ENCODE measurements at places on chromosomes 2 and 18.

DNA sequence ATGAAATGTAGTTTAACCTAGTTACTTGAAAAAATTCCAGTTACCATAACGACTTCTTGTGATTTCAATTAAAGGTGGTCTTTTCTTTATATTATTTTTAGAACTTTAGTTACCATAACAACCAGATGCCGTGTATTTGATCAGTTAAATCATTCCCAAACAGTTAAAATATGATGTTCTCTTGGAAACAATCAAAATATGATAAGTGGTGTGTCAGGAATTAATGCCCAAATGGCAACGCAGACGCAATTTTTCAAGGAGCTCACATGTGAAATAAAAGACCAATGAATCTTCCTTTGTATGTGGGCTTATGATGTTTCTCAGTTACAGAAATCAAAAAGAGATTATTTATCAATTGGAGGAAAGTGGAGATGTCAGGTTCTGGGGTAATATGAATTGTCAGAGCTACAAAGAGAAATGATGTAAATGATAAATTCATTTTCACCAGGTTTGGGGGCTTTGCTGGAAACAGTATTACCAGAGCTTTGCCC is 189.1 kb upstream of the PARD3B start:
- no peak for DNase-seq

DNA sequence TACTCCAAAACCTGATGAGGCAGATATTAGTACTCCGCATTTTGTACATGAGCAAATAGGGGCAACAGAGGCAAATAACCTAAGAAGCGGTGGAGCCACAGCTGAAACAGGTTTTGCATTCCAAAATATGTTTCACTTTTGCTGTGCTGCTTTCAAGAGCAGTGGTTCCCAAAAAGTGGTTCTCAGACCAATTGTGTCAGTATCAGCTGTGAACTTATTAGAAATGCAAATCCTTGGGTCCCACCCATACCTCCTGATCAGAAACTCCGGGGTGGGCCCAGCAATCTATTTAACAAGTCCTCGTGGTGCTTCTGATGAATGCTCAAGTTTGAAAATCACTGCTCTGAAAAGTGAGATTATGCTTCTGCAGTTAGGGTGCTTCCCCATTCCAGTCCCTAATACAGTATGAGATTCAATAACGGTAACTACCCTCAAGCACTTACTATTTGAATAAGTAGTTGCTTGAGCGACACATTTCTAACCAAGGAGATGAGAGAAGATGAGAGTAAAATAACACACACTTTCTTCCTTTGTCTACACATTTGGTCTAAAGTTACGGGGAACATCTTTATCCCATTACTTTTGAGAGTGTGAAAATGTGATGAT is 17.8 kb upstream of the TCF4 start:
- DNase-seq: no peak

DNA sequence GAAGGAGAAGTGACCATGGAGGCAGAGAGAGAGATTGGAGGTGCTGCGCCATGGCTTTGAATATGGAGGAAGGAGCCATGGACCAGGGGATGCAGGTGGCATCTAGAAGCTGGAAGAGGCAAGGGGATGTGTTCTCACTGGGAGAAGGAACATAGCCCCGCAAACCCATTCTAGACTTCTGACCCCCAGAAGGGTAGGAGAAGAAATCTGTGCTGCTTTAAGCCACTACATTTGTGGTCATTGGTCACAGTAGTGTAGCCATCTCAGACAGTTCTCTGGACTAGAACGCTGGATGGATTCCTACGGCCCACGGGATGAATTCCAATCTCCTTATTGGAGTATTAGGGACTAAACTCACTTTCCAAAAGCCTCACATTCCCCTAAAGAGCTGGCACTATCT is 67.8 kb downstream of the PTGR3 start:
- DNase-seq: no peak

- DNase-seq: no peak
Observed at GRCh38 chr18:62778976-62779869, 63.9 kb downstream of the PHLPP1 start.

DNA sequence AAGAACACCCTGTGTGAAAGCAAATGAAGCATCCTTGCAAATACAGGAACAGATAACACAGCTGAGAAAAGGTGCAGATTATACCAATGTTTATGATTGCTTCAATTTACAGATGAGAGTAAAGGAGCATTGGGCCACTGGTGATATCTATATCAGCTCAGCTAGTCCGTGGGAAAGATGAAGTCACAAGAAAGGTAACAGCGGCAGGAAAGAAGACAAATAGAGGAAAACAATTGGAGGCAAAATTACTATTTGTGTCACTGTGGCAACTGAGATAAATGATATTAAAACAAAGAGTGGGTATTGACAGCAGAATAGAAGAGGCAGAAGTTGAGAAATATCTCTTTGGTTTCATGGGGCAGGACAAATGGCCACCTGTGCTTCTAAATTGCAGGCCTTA is 121.2 kb upstream of the CAVIN2 start:
- DNase-seq: no peak

DNA sequence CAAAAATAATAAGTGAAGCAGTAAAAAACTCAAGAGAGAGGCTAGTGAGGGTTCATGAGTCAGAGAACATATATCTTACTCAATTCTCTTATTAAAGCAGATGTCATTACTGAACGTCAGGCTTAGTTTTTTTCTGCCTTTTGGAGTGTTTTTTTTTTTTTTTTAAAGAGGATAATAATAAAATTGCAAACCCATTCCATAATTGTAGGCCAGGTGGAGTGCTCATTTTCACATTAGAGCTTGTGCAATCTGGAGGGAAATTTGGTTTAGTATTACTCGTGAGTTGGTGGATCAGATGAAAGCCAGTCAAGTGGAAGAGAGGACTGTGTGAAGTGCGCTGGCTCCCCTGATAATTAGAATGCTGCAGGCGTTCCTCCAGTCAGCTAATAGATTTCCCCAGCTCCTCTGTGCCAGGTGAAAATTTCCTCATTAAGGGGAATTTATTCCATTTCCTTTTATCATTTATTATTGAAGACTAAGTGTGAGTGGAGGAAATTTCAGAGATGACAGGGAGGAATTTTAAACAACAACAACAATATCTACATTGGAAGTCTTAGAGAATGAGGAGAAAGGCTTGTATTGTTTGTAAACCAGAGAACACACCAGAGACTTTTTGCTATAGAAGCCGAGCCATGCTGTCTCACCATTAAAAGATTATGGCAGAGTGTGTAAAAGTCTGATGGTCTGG is 74.6 kb downstream of the CPS1 start:
- no peak for DNase-seq

GRCh38 chr18:33184175-33184574 is 256.3 kb downstream of the CCDC178 start:
- no peak for DNase-seq

GRCh38 chr2:157486596-157487270 is 42.8 kb upstream of the CYTIP start:
- no peak for DNase-seq

- no peak for DNase-seq
Observed at GRCh38 chr2:112607680-112608438, 23.4 kb downstream of the CHCHD5 start.

DNA sequence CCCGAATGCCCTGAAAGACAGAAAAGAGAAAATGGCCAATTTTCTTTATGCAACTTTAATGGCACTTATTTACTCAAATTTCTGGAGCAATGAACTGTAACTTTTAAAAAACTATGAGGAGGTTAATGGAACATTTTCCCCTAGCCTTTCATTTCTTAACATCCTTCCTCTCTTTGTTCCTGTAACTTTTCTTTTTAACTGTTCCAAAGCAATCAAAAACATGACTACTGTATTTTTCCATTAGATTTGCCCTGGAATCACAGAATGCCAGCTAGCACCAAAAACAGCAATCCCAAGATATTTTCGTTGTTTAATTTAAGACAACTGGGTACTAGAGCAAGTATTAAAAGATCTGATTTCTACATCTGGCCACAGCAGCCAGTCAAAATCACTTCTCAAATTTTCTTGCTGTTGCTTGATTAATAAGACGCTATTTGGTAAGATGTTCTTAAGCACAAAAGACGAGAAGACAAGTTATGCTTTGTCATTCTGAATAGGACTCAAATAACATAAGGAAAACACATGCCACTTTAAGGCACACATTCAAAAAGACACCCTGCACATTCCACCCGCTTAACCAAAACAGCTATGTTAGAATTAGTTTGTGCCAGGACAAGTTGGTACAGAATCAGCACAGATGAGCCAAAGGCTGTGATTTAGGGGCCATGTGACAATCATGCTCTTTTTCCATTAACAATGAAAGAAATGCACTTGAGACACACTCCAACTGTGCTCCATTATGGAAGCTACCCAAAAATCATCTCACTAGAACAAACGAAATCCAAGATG is 3.6 kb downstream of the STARD7 start:
- peak; percentile 99 for DNase-seq

DNA sequence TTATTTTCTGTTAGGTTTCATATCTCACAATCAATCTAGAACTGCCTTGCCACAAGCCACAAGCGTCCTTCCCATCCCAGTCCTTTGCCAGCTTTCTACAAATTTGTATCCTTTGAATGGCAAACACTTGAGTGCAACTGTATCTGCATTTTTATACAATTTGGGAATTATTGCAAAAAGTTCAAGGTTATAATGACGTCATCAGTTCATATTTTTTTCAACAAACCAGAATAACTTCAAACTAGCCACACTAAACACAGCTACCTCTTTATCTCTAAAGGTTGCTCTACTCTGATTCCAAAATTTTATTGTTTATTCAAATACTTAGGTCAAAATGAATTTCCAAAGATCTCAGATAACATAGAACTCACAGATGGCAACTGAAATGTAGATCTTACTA is 877.1 kb downstream of the TMEM182 start:
- no peak for DNase-seq

DNA sequence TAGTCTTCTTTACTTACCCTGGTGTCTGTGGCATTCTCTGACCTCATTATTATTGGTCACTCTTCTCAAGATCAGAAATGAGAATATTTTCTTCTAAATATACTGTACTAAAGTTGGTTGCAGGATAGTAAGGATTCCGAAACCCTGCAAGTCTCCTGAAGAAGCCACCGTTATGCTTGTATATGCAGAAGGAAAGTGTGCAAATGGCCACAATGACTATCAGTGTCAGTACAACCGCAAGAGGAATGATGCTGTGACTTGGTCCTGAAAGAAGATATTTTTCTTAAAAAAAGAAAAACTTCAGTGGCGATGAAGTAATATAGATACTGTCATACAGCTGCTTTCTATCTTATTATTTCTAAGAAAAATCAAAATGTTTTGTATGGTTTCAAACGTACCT is 120.7 kb downstream of the PLA2R1 start:
- peak; percentile 19 for DNase-seq

DNA sequence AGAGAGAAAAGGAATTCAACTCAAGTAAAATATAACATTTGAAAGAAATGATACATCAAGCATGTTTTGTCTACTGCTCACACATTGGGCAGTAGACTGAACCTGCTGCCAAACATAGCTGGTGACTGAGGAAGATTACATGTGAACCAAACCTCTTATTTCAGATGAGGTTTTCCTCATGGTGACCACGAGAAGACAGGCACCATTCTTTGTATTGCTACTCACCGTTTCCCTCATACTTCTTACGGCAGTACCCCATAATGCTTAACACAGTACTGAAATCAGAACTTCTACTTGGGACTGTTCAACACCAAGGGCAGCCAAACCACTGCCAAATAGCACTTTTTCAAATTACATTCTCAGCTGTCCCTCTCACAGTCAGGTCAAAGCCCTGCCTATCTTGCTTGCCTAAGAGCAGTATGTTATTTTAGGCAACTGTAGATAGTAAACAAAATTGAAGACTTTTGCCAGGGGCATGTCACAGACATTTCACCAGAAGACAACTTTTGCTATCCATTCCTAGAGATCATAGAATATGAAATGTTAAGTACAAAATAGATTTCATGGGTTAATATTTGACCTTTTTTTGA is 167.1 kb upstream of the DOK6 start:
- no peak for DNase-seq

DNA sequence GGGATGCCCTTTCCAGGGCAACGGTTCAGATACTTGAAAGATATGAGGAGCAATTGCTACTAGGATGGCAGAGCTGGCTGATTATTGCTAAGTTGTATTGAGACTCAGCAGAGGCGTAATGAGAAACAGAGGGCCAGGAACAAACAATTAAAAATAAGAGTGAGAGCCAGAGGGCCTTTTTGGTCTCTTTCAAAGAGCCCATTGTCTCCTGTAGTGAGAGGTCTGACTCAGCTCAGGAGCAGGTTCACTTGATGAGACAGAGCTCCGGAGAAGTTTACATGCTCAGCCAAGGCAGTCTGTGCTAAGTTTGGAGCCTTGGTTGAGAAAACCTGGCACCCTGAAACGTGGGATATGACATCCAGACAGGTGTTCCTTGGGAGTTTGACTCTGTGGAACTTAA is 303.9 kb upstream of the DLGAP1 start:
- no peak for DNase-seq

DNA sequence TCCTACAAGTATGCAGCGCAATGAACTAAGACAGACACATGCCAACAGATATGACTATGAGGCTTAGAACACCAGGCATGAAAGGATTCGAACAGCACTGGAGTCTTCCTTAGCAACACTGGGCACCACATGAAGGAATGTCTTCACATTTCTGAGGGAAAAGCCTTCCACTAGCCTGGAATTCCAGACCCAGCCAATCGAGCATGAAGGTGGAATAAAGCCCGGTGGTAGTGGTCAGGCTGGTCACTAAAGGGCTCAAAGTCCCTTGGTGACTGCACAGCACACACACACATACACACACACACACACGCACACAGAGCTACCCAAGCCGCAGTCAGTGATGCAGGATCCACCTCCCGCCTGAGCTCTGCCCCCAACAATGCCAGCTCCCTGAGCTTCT is 19.7 kb upstream of the SFXN5 start:
- DNase-seq: peak; percentile 19

- DNase-seq: no peak
Observed at GRCh38 chr2:69366-70344, 23.4 kb upstream of the FAM110C start.

DNA sequence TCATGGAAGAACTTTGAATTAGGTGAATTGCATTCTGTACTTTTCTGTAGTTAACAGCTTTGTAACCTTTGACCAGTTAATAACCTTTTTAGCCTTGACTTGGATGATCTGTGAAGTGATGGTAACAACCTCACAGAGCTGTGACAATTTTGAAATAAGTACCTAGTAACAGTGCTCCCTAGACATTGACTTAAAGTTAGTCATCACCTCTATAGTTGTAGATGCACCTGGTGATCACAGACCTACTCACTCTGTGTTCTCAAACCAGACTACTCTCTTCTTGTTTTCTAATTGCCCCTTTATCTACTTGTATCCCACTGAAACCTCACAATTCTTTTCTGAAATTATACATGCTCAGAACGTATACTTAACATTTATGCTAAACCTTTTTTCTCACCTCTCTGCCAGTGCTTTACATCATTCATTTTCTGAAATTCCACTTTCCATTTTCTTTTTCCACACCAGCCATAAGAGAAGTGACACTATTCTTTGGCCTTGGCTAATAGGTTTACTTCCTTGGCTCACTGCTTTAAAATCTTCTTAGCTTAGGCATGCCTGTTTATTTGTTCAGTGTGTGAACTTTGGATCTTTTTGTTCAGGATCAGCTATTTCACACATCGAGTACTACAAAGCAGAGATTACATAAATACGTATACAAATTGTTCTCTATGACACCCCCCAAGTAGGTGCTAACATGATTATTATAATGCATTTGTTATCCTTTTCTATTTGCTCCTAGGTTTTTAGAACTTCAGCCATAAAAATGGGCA is 9.3 kb downstream of the YPEL5 start:
- DNase-seq: no peak

- DNase-seq: peak; percentile 1
Observed at GRCh38 chr2:50143822-50144575, 887.9 kb downstream of the NRXN1 start.
